Neuronal stem cell (in vitro differentiated cells): ENCODE measurements at places on chromosomes 12 and 14.

DNA sequence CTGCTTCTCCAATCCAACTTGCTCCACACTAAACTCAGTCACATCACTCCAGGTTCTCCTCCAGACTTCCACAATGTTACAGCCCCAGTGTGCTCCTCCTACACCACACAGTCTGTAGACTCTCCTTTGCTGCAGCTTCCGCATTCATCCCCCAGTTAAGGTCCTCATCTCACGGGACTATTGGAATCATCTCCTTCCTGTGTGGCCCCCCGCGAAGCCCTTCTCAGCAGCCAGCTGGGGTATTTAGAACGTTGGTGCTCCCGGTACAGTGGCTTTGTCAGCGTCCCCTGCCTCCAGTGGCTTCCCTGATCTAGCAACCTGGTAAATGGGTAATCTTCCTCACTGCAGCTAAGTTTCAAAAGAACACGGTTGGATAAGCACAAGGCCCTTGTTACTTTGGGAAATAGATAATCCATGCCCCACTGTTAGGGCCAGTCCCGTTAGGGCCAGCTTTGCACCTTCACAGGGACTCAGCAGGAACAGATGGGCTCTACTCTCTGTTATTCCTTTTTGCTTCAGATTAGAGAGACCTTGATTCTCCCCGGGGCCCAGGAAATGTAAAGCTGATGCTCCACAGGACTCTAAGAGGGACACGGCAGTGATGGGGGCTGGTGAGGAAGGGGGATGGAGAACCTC lies 823 bp upstream of the TSPAN11 start:
- DNase-seq, result no peak

- DNase-seq, result no peak
Measured at GRCh38 chr12:111427417-111428074, 21.8 kb downstream of the SH2B3 start.

DNA sequence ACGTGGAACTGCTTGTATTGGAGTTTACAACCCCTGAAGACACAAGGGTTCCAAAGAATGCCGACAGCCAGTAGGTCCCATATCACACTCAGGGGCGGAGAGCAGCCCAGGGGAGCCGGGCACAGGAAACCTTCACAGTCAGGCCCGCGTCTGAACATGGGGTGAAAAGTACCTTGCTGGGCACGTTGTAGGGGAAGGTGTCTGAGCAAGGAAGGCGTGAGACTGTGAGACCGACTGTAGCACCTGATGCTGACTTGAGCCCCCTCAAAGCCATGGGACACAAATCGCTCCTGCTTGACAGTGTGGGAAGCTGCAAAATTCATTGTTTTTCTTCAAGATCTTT lies 14.7 kb downstream of the RIMBP2 start:
- no peak for DNase-seq

DNA sequence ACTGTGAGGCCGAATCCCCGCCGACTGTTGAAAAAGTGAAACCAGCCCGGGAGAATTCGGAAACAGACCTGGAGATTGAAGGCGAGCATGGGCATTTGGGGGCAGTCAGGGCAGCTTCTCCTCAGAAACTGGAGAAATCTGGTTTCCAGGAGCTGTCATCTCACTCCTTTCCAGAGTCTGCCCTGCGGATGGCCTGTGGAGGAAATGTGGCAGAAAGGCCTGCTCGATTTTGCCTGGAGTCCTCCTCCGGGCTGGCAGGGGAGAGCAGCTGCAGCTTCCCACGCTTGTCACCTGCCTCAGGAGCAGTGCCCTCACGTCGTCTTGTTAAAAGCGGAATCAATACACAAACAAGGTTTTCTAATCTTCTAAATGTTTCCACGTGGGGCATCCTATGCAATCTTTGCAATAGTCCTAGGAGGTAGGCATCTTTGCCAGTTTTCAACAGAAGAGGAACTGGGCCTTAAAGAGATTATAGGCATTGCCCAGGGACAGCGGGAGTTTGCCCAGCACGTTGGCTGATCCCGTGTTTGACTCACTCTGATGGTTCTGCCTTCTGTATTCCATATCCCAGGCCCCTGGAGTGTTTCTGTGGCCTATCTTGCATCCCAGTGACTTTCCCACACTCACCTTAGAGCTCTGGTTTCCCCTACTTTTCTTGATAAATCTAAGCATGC lies 2.3 kb downstream of the LRRC74A start:
- no peak for DNase-seq

DNA sequence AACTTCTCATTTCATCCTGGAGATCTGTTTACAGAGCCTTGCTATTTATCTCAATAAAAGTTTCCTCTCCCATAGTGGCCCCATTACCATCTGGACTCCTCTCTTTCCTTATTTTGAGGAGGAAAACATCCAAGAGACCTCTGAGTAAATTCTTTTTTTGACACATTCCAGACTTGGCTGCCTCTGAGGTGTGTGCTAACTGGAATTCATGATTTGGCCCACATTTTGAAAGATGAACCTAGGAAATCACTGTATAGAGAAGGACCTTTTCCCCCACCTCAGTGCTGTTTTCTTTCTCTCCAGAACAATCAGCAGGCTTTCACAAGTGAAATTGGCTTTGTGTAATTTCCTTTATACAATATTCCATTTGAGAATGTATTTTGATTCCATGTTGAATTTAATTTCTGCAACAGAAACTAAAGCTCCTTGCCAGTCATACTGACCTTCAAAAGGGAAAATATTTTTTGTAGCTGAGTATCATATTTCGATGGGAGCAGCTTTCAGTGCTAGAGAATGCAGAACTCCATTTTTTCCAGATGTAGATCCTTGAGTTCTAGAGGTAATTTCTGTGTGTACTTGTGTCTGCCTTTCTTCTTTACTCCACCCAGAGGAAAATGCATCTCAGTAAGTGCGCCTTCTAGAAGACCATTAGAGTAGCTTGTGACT lies 244.9 kb upstream of the RGS6 start:
- DNase-seq, result no peak

GRCh38 chr12:49059299-49060171 lies 1.1 kb downstream of the KMT2D start:
- DNase-seq, result no peak

DNA sequence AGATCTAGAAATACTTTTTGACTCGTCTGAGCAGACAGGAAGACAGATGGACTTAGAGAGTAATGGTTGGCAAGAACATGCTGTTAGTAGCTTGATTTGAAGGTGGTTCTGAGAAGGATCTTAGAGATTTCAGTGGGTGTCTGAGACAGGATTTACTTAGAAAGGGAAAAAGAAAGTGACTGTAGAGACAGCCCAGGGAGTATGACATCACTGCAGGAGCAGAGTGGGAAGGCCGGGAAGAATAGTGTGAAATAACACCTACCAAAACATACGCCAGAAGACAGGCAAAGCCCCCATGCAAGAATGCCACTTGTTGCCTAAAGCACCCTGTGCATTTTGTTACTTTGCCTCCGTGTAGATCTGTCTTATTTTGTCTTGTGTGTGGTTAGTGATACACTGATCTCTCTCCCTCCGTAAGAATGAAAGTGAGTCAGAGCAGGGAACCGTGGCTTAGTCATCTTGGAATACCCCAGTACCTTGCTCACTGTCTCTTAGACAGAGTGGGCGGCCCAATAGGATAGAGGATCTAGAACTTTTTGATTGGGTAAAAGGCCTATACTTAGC lies 161.3 kb upstream of the IFNG-AS1 start:
- no peak for DNase-seq

- DNase-seq, result no peak
Measured at GRCh38 chr12:120257041-120257821, 8.3 kb downstream of the PXN start.

DNA sequence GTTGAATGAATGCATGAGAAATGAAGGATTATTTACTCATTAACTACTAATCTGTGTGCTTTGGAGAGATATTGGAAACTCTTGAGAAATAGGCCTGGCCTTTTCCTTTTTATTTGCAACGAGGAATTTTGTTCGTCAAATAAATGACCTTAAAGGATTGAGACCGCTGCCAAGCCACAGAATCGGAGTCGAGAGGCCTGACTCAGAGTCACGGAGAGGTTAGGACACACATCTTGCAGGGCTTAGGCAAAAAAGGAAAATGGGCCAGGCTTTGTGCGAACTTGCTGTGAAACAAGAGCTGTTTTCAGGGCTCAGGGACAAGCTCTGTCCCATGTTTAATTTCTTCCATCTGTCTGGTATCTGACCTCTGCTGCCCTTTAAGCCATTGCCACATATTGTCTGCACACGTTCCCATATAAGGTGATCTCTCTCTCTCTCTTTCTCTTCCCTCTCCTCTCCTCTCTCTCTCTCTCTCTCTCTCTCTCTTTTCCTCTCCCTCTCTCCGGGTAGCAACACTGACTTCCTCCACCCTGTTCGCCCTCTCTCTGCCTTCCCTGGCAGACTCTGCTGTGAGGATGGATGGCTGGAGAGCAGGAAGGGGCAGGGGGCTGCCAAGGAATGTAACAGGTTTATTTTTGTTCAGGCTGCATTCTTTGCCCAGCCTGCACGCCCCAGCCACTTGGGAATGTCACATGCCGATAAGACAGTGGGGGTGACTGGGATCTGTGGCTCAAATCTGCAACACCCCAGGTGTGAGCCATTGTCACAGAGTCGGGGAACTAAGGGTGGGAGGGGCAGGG lies 14.9 kb upstream of the IFT81 start:
- DNase-seq, result no peak

- DNase-seq, result no peak
Measured at GRCh38 chr14:89405712-89406111, 11.3 kb downstream of the FOXN3 start.

DNA sequence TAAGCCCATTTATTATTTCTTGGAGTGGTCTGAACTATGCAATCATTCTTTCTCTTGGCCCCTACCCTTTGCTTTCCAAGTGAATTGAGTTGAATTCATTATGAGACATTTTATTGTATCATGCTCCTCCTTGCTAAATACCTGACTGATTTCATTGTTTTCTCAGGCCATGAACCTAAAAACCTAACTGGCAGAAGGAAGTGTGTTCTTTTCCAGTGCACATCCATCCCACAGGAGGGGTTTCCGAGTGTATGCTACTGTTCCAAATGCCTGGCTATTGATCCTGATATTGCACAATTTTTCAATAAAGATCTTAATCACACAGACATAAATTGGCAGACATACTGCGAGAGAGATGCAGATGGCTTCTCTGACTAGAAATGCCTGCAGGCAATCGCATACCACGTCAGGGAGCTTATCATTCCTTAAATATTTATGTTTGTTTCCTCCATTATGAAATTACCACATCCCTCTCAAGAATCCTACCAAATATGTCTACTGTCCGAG lies 162.2 kb upstream of the EGLN3 start:
- no peak for DNase-seq

DNA sequence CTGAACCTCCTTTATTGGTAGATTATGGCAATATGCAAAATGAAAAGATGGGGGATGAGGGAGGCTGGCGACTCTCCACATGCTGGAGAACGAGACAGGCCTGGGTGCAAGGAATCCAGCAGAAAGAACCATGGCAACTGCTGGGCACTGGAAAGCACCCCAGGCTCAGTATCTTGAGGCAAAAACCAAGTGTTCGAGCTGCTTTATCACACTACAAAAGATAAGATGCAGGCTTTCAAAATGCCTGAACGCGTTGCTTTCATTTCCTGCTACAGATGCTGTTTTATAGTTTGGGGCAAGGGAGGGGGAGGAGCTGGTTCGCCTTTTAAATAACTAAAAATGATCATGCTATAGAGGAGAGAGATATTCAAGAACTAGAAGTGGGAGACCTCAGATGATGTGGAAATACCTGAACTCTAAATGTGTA lies 38.9 kb downstream of the NIN start:
- no peak for DNase-seq

- no peak for DNase-seq
Measured at GRCh38 chr12:49019120-49019430, 499 bp upstream of the PRKAG1 start.

DNA sequence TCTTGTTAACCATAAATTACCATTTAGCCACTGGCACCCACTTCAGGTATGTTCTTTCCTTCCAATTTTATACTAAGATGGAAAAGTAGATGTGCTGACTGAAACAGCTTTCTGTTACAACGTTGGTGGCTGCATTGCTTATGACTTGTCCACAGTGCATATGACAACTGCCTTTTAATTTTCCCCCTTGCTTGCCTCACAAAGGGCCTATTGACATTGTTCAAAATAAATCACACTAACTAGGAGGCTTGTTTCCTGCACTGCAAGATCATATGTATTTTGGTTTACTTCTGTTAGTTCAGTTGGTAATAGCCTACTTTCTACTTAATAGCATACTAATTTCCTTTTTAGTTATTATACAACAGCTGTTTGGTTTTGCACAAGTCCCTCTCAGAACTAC lies 55.4 kb downstream of the SCAF11 start:
- DNase-seq, result no peak

DNA sequence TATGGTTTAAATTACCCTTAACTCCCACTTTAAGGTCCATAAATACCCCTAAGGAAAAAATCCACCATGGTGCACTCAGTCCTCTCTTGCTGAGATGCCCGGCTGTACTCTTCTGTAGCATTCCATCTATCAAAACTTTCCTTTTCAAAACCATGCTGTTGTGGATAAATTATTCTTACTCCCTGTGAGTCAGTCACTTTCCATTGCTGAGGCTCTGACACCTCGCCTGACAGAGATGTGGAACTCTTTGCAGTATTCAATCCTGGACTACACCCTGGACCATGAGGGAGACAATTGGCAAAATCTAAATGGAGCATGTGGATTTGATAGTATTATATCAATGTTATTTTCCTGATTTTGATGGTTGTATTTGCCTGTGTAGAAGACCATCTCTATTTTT lies 49.1 kb downstream of the AVPR1A start:
- DNase-seq, result no peak

- DNase-seq, result no peak
Measured at GRCh38 chr14:88851587-88851986, 27.1 kb downstream of the TTC8 start.

- no peak for DNase-seq
Measured at GRCh38 chr12:59252731-59253130, 332.4 kb upstream of the LRIG3 start.

GRCh38 chr14:45916340-45916953 lies 663.4 kb upstream of the MIS18BP1 start:
- DNase-seq, result no peak

GRCh38 chr12:123782997-123783792 lies 21.1 kb downstream of the DNAH10 start:
- no peak for DNase-seq

- DNase-seq, result no peak
Measured at GRCh38 chr14:90851327-90852036, 35.3 kb upstream of the TTC7B start.

- no peak for DNase-seq
Measured at GRCh38 chr12:132771126-132771838, 9.7 kb upstream of the ANKLE2 start.

- DNase-seq, result no peak
Measured at GRCh38 chr14:71478542-71478941, 453.7 kb upstream of the RGS6 start.

DNA sequence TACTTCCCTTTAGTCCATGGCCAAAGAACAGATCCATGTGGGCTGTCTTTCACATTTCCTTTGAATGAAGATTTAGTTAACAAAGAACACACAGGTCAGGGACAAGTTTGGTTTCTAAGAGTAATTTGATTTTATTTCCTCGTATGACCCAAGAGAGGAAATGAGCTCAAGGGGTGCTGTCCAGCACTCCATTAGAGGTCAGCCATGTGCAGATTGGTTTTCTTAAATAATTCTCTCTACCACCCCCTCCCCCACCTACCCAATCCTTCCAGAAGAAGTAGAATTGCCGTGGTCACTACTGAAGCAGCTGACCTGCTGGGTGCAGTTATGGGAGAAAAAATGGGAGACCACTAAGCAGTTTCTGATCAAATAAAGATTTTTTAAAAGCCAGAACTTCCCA lies 13.9 kb upstream of the OAS1 start:
- no peak for DNase-seq

GRCh38 chr12:111529424-111530368 lies 69.4 kb downstream of the ATXN2 start:
- peak; percentile 56 for DNase-seq

GRCh38 chr14:69987406-69988121 lies 108.3 kb downstream of the SMOC1 start:
- peak; percentile 87 for DNase-seq
